ENCODE measurements at places on chromosomes 4 and X. TPM values are rescaled to one million over a fixed set of nuclear protein-coding genes. Genes with fewer than 3 reads are reported as not detected.
A peak's percentile ranks its signal among the peaks of the same experiment; 100 is the strongest.

GRCh38 chr4:148574066-148574465, 131.9 kb upstream of the NR3C2 start:
- DNase-seq, result no peak

Gene FHDC1
- total RNA-seq, result under 0.01 TPM

Gene SSX2
- not detected for total RNA-seq

Gene SPANXN2
- not detected for total RNA-seq

Gene ZCCHC12
- under 0.01 TPM for total RNA-seq

GRCh38 chrX:107851215-107851614, 25.5 kb downstream of the MID2 start:
- DNase-seq, result no peak

- DNase-seq, result no peak
These were observed 1.0 kb downstream of the LAMP2 start for GRCh38 chrX:120468071-120468470.

- DNase-seq, result no peak
These were observed 66.1 kb upstream of the EFNB1 start for GRCh38 chrX:68762766-68763165.

DNA sequence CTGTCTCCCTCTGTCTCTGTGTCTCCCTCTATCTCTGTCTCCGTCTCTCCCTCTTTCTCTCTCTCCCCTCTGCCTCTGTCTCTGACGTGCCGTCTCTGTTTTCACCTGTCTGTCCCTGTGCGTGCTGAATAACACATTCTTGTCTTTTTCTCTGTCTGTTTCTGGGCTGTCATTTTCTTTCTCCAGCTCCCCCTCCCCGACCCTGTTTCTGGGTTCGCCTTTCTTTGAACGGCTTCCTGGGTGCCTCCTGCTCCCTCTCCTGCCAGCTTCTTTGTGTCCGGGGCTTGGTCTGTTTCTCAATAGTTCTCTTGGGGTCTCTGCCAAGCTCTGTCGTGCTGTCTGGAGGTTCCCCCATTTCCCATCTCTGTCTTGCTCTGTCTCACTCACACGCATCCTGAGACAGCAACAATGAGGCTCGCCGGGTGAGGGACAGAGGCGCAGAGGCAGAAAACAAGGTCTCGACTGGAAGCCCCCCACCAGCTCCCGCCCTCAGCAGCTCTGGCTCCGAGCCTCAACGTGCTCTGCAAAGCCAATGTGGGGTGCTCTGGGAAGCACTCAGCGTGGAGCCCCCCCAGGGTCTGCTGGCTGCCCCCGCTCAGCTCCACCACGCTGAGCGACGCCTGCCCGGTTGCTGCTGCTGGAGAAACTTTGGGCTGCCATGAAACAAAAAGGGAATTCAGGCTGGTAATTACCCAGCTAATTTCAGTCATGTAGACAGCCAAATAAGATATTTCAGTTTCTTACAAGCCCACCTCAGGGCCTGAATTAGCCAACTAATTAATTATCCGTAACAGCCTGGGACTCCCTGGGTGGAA, 3.4 kb downstream of the CPLX1 start:
- DNase-seq, result no peak

Gene GLRA2
- not detected for total RNA-seq

- DNase-seq, result no peak
These were observed 120.2 kb upstream of the ADGRL3 start for GRCh38 chr4:61079976-61080375.

GRCh38 chrX:103211012-103211715, 3.7 kb upstream of the BEX4 start:
- peak; percentile 34 for DNase-seq

Gene DUX4
- total RNA-seq, result not detected

Gene SPATA18
- 4.7 TPM for total RNA-seq

Gene AREG
- total RNA-seq, result 0.18 TPM

DNA sequence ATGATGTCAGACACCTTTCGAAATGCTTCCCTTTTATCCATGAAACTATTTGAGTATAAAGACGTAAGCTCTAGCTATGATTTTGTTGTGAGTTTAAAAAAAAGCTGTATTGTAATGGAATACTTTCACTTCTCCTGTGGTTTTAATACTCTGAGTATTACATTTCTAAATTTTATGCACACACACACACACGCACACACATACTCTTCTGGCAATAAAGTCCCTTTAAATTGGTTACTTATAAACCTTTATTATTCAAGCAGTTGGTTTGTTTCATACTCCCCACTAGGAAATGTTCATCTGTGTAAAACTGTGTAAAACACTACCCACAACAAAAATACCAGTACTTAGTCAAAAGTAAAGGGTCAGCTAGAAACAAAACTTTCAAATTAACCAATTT, 18.2 kb downstream of the VAMP7 start:
- no peak for DNase-seq

Gene TMEM128
- total RNA-seq, result 27.2 TPM

DNA sequence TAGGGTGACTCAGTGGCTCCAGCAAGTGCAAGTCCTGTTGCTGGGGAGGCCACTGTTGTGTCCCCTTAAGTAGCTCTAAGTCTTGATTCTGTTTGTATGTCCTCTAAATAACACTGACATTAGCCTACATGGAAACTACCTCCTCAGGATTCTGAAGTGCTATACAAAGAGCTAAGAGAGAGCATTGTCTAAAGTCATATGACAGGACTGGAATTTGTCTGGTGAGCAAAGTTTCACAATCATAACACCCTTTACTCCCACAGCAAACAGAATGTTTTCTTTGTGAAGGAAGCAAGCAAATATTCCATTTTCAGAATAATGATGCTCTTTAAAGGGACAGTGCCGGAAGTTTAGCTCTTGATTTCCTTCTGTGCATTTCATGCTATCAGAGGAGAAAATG, 23.4 kb upstream of the CT47A1 start:
- DNase-seq, result no peak

- no peak for DNase-seq
These were observed 28.7 kb downstream of the CC2D2A start for GRCh38 chr4:15498356-15498755.

Gene XAGE5
- not detected for total RNA-seq

DNA sequence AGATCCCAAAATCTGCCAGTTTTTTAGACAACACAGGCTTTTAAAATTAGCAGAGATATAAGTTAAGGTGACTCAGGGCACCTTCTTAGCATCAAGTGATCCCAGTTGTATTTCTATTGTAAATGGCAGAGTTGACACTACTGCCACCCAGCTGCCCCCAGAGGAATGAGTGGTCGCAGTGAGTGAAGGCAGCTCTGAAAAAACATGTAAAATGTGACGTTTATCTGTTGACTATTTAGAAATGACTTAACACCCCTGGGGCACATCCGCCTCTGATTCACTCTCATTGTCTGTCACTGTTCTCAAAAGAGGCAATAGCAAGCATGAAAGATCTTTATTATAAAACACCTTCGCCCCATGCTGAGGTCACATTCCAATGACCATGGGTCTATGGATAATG, 592.4 kb downstream of the ACTRT1 start:
- no peak for DNase-seq

- DNase-seq, result no peak
These were observed 48.0 kb downstream of the NPNT start for GRCh38 chr4:105943234-105943633.

- no peak for DNase-seq
These were observed 114.3 kb downstream of the DCK start for GRCh38 chr4:71107726-71108125.

- peak; percentile 23 for DNase-seq
These were observed 97.4 kb downstream of the PHKA2 start for GRCh38 chrX:18886344-18887161.

GRCh38 chr4:175823015-175823742, 11.1 kb upstream of the GPM6A start:
- no peak for DNase-seq

GRCh38 chr4:6282314-6282771, 12.7 kb downstream of the WFS1 start:
- DNase-seq, result peak; percentile 62

Gene CFAP99
- not detected for total RNA-seq

DNA sequence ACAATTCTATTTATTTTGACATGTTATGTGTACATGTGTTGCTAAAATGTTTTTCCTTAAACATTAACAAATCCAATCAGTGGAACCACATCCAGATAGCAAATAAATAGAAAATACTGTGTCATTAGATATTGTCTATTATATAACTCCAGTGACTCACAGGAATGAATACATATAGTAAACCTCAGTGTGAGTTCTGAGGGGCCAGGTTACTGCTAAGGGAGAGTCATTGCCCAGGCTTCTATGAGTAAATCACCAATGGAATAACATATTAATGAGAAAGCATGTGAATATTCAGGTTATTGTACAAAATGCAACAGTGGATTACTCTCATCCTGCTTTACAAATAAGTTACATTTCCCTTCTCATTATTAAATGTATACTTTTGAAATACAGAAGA, 27.2 kb downstream of the TACR3 start:
- no peak for DNase-seq

Gene HERC5
- under 0.01 TPM for total RNA-seq

- peak; percentile 76 for DNase-seq
These were observed 46.8 kb upstream of the ELF2 start for GRCh38 chr4:139223682-139224317.

Gene RNF113A
- total RNA-seq, result 16.5 TPM

Gene ANXA5
- 780 TPM for total RNA-seq

DNA sequence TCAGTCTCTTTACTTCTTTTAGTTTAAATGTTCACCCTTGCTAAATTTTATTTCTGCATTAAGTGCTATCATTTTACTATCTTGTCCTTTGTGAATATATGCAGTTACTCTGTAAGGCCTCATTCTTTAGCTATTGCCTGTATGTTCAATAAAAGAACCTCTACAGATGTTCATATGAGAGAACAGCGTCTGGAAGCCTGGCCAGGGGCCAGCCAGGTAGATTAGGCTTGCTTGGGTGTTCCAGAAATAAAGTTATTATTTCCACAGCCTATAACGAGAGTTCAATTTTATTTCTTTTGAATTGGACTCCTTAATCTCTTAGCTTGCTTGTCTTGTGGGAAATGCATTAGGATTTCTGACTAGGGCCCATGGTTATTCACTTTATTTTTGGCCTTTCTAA, 214.5 kb downstream of the TLL1 start:
- no peak for DNase-seq

Gene ELK1
- 14.2 TPM for total RNA-seq

GRCh38 chrX:135295238-135295943, 13.9 kb upstream of the ETDC start:
- peak; percentile 39 for DNase-seq

Gene PRICKLE3
- 3.1 TPM for total RNA-seq

GRCh38 chr4:179631321-179631720, 2189.1 kb upstream of the AGA start:
- no peak for DNase-seq
